Melanocyte of skin (primary cell): ENCODE measurements at places on chromosomes 16 and 17. TPM values are rescaled to one million over a fixed set of nuclear protein-coding genes. Genes with fewer than 3 reads are reported as not detected.

Gene TMEM204
- 1.7 and 6.5 TPM in 2 replicates for total RNA-seq

Gene NOG
- total RNA-seq = not detected in 2 replicates

Gene SLC12A3
- total RNA-seq = not detected in 2 replicates

Gene PLEKHM1
- 21.8 and 23.7 TPM in 2 replicates for total RNA-seq

Gene TAC4
- not detected in 2 replicates for total RNA-seq

Gene GPR179
- total RNA-seq = under 0.01 TPM in 2 replicates

Gene KCNJ18
- total RNA-seq = not detected in 2 replicates

Gene CNOT1
- total RNA-seq = 121 and 158 TPM in 2 replicates

Gene CARD14
- total RNA-seq = 4.4 and 6.5 TPM in 2 replicates

Gene IGSF6
- under 0.01 TPM in 1 of 2 replicates, not detected in the other for total RNA-seq

Gene MYL11
- total RNA-seq = not detected in 2 replicates

Gene UNC45B
- total RNA-seq = not detected in 2 replicates

Gene CDH1
- total RNA-seq = 62.6 and 139 TPM in 2 replicates

Gene PPP1R27
- total RNA-seq = not detected in 2 replicates

Gene PRSS33
- total RNA-seq = not detected in 2 replicates

Gene CAPN15
- total RNA-seq = 35.4 and 42.2 TPM in 2 replicates

Gene PRSS27
- total RNA-seq = 0.62 and 1.00 TPM in 2 replicates

Gene GDPD3
- total RNA-seq = 0.33 TPM in 1 of 2 replicates, not detected in the other

Gene KRT14
- under 0.01 and 0.62 TPM in 2 replicates for total RNA-seq

Gene DBF4B
- total RNA-seq = 8.9 and 9.8 TPM in 2 replicates
